Stimulated activated CD8-positive, alpha-beta memory T cell treated with anti-CD3 and anti-CD28 coated beads, Interleukin-4, amount 100 ng/mL, for 4 hours (primary cell): ENCODE measurements at places on chromosomes 16 and 17.

- DNase-seq = no peak
These were observed 762 bp downstream of the PYCARD start for GRCh38 chr16:31201582-31202413.

GRCh38 chr17:77410470-77410869 lies 269.7 kb downstream of the SEC14L1 start:
- DNase-seq = no peak

- no peak for DNase-seq
These were observed 139.4 kb upstream of the TBX2 start for GRCh38 chr17:61260071-61260797.

DNA sequence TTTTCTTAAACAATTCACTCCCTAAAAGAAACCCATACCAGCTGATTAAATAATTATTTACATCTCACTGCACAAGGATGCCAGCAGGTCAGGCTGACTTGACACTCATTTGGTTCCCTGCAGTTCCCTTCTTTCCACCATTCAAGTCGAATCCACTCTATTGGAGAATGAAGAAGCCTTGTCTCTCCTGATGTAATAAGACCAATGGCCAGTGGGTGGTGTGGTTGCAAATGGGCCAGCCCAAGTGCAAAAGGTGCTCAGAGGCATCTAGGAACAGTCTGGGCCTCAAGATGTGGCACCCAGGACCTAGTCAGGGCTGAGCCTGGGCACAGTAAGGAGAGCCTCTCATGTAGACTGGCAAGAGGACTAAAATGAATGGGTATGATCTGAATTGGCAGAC lies 9.3 kb downstream of the C16orf78 start:
- no peak for DNase-seq

- no peak for DNase-seq
These were observed 467.7 kb downstream of the CDH11 start for GRCh38 chr16:64654178-64654577.

- no peak for DNase-seq
These were observed 22.3 kb upstream of the ZNHIT3 start for GRCh38 chr17:36463916-36464764.

DNA sequence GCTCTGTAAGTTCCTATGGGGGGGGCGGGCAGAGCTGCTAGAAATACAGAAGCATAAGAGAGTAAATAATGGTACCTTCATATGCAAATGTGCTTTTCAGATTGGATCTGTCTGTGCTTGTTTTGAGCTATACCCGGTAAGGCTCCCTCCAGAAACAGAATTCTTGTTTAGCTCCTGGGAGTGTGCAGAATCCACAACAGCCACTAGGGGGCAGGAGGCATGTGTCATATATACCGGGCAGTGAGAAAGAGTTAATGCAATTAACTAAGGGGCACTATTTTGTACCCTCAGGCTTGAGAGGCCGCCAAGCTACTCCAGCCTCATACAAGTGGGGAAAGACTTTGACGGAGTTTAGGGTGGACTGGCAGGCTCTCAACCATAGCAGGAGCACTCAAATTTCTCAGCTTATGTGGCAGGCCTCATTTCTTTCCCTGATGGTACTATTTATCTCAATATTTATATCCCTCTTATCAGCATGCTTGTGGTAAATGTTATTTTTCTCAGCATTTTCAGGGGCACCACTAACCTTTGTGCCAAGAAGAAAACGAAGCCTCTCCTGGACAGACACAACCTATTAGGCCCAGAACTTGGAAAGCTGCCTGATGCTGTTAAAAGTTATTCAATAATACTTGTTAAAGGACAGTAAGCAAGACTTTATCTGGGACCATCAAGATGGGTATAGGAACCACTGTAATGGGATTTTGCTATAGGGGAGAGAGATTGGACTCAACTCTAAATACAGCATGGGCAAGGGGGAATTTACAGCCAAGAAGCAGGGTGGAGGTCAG lies 10.7 kb upstream of the CENPV start:
- DNase-seq = peak; percentile 40

- no peak for DNase-seq
These were observed 6.2 kb upstream of the HEXIM2 start for GRCh38 chr17:45155483-45155882.

DNA sequence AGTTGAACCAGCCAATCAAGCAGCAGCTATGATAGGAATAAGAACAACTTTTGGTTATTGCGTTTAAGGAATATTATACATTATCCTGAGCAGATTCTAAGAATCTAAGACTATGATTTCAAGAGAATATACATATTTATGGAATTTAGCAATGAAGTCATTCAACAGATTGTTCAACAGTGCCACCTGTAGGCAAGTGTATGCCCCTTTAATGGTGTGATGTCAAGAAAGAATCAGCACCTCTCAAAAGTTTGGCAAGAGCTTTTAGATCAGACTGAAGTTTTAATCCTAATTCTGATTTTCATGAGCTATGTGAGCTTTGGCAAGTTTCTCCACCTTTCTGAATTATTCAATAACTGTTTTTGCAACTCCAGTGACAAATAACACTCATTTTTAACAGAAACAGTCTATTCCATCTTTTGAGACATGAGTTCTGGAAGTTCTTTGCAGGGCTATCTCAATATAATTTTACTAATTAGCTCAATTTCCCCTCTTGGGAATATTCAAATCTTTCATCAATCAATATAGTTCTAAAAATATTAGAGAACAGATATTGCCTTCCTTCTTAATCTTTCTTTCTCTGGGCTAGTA lies 474.3 kb upstream of the TOM1L1 start:
- no peak for DNase-seq

DNA sequence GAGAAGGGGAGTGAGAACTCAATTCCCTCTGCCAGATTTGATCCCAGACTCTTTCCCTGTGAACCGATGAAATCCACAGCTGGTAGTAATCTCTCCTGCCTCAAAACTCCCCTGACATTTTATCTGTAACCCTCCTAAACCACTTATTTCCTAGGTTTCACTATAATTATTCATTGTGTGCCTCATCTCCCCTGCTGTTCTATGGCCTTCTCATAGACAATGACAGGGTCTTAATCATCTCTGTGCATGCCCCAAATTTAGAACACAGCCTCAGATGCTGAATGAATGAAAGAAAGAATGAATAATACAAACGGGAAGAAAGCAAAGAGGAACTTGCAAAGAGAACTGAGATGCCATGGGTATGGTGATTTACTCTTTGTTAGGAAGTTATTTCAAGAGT lies 451.1 kb downstream of the HS3ST3B1 start:
- DNase-seq = no peak

GRCh38 chr17:4331614-4332013 lies 34.9 kb downstream of the UBE2G1 start:
- no peak for DNase-seq

GRCh38 chr17:59764292-59764741 lies 56.9 kb downstream of the VMP1 start:
- no peak for DNase-seq

DNA sequence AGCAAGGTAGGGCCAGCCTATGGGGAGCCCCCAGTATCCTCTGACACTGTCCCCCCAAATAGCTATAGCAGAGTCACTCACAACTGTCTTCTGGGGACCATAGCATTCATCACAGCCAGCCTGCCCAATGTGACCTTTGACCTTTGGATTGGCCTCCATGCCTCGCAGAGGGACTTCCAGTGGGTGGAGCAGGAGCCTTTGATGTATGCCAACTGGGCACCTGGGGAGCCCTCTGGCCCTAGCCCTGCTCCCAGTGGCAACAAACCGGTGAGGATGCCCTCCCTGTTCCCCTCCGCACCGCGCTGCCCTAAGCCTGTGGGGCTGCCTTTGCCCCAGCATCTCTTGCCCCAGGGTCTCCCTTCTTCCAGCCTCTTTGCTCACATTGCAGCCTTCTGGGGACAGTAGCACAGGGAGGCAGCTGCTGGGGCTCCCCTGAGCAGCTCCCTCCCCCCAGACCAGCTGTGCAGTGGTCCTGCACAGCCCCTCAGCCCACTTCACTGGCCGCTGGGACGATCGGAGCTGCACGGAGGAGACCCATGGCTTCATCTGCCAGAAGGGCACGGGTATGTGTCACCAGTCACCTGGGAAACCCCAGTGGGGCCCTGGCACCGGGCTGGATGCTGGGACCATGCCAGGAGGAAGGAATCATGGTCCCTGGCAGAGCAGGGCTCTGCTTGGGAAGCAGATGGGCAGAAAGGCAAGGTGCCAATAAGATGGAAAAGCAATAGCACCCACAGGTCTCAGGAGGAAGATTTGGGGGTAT lies 61.1 kb downstream of the MRC2 start:
- no peak for DNase-seq

GRCh38 chr17:43094129-43094835 lies 30.9 kb downstream of the BRCA1 start:
- DNase-seq = no peak

DNA sequence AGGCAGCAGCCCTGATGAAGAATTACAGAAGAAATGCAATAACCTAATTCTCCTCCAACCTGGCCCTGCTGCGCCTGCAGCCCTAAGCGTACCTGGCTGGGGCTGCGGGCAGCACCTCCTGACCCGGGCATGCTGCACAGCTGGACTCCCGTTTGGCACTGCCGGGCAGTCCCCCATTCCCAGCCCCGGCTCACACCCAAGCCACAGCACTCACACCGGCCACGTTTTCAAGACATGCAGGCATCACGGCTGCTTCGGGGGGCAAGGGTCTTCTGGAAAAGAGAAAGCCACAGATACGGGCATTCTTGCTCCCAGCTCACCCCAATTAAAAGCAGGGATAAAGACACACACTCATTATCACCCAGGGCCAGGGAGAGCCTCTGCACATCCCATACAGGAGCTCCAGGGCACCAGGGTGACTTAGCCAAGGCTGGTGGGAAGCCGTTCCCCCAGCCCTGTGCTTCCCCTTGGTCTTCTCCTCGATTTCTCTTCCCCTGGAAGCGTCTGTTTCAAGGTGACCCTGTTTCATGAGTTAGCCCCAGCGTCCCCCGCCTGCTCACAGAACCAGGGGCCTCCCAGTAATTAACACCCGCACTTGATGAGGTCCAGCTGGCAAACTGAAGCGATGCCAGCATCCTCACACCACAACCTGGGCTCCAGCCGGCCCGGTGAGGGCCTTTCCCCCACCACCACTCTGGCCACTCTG lies 216.7 kb downstream of the C16orf78 start:
- no peak for DNase-seq

DNA sequence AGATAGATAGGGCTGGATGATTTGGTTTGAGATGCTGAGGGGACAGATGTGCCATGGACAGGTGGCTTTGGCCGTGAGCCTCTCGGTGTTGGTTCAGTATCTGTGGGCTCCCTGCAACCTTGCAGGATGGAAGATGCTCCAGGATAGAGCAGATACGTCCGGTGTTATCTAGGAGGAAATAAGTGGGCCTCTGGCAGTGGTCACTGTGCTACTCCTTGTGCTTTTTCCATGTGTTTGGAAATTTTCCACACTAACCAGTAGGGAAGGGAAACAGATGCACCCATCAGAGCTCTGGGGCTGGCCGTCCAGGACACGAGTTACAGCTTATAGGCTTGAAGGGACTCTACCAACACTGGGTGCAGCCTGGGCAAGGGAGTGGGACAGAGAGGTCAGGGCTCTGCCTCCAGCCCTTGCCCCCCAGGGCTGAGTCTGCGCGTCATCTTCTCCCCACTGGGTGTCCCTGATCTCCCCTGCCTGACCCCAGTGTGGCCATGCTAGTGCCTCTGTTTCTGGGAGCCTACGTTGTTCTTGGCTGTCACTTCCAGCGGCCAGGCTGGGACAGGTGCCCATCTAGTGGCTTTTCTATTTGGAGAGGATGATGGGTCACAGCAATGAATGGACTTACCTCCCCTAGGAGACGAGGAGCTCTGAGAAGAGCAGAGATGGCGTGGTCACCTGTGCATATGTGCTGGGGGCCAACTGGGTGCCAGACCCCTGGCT lies 166.9 kb downstream of the SEC14L1 start:
- DNase-seq = no peak

- DNase-seq = no peak
These were observed 17.2 kb upstream of the SLFN11 start for GRCh38 chr17:35390663-35391062.
